Activated T-cell treated with anti-CD3 and anti-CD28 coated beads, Interleukin-2, amount 50 U/mL, for 1 hour (primary cell): ENCODE measurements at places on chromosomes 11 and 22.

GRCh38 chr11:64538501-64538951 is 52.5 kb upstream of the SLC22A12 start:
- no peak for DNase-seq

DNA sequence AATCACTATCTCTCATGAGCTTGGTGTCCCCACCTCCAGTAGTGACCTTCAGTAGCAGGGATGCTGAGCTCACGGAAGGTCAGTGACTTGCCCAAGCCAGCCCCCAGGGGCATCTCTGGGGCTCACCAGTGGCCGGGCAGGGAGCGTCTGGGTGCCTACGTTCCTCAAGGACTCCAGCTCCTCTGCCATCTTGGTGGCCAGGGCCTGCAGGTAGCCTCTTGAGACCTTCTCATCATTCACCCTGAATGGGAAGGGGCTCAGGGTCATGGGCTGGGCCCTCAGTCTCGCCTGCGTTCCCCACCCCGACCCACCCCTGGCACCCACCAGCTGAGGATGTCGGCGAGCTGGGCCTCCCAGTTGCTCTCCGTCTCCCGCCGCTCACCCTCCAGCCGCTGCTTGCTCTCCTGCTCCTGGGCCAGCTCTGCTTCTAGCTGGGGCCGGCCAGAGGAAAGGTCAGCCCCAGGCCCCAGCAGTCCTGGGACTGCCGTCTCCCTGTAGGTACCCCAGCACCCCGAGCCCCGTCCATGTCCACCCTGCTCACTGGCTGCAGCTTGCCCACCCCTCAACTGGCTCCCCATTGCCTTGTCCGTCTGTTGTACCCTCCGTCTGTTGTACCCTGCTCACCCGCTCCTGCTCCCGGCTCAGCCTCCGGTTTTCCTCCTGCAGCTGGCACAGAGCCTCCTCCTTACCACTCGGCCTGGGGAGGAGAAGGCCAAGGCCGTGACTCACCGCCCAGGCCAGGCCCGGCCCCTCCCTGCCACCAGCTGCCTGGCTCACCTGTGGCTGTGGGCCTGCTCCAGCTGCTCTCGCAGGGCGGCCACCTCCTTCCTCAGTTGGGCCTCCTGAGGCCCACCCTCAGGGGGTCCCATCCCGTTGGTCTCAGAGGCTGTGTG is 9.5 kb downstream of the CDC42BPG start:
- no peak for DNase-seq

DNA sequence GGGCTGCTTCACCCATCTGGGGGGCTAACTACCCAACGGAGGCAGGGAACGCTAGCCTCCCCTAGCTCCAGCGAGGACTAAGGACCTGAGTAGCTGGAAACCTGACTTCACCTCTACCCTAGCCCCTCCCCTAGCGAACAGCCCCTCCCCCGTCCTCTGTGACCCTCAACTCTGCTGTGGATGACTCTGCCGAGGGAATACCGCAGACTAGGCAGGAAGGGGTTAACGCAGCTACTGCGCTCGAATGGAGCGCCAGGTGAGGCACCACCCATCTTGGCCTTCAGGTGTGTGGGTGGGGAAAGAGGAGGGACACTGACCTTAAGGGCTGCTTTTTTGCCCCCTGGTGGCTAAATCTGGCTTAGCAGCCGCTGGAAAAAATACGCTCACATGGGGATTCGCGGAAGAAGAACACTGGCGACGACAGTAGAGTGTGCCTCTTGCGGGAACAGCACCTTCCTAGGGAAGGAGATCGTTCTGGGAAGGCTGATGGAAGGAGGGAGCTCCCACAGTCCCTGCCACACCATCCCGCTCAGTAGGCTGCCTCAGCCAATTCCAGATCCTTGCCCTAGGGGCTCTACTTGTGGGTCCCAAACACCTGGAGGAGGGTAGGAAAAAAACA is 4.5 kb upstream of the BCL9L start:
- DNase-seq: peak; percentile 92

DNA sequence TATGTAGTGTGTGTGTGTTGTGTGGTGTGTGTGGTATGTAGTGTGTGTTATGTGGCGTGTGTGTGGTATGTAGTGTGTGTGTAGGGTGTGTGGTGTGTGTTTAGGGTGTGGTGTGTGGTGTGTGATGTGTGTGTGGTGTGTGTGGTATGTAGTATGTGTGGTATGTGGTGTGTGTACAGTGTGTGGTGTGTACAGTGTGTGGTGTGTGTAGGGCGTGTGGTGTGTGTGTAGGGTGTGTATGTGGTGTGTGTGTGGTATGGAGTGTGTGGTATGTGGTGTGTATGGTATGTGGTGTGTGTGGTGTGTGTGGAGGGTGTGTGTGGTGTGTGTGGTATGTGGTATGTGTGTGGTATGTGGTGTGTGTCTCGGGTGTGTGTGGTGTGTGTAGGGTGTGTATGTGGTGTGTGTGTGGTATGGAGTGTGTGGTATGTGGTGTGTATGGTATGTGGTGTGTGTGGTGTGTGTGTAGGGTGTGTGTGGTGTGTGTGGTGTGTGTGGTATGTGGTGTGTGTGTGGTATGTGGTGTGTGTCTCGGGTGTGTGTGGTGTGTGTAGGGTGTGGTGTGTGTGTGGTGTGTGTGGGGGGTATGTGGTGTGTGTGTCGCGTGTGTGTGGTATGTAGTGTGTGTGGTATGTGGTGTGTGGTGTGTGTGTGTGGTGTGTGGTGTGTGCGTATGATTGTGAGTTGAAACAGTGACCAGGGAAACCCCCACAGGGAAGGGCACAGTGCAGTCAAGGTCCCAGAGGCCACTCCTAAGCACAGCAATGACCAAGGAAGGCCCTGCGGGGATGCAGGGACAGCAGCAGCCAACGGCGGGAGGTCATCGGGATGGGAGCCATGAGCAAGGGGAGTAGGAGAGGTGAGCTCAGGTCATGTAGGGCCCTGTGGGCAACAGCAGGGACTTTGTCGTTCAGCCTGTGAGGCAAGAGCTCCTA is 2.9 kb upstream of the PPP6R2 start:
- no peak for DNase-seq

- no peak for DNase-seq
These were observed 75.5 kb upstream of the CD44 start for GRCh38 chr11:35063488-35063931.

DNA sequence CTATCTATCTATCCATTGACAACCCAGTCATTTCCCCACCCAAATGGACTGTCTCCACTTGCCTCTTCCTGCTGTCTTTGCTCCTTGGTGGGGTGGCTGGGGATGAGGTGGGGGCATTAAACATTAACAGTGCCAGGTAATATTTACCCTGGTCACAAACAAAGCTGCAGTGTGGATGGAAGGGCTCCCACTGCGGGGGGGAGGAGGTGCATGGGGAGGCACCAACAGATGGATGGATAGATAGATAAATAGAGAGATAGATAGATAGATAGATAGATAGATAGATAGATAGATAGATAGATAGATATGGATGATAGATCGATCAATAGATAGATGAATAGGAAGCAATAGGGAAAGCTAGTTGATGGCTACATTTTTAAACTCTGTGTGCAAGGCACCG is 2.3 kb upstream of the FXYD2 start:
- no peak for DNase-seq

DNA sequence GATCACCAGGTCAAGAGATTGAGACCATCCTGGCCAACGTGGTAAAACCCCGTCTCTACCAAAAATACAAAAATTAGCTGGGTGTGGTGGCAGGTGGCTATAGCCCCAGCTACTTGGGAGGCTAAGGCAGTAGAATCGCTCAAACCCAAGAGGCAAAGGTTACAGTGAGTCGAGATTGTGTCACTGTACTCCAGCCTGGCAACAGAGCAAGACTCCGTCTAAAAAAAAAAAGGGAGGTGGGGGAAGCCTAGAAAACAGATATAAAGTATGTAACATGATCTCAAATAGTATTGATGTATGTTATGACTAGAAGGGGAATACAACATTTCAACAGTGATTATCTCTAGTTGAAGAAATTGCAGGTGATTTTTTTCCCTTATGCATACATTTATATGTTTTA is 61.4 kb downstream of the SLC1A2 start:
- no peak for DNase-seq

DNA sequence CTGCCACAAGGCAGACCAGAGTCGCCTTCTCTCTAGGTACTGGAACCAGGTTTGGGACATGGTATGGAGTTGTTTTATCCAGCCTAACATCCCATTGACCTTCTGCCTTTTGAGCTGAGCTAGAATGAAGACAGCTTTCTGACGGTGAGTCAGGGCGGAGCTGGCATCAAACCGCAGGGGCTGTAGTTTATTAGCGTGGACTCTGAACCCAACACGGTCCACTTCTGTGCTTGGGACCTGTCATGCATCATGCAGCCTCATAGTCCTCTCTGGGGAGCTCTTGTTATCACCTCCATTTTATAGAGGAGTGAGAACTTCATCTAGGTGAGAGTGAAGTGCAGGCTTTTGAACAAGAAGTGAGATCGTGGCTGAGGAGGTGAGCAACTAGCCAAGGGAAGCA is 8.3 kb downstream of the GAL3ST1 start:
- DNase-seq: no peak

GRCh38 chr11:95443386-95443785 is 212.4 kb upstream of the SESN3 start:
- no peak for DNase-seq

DNA sequence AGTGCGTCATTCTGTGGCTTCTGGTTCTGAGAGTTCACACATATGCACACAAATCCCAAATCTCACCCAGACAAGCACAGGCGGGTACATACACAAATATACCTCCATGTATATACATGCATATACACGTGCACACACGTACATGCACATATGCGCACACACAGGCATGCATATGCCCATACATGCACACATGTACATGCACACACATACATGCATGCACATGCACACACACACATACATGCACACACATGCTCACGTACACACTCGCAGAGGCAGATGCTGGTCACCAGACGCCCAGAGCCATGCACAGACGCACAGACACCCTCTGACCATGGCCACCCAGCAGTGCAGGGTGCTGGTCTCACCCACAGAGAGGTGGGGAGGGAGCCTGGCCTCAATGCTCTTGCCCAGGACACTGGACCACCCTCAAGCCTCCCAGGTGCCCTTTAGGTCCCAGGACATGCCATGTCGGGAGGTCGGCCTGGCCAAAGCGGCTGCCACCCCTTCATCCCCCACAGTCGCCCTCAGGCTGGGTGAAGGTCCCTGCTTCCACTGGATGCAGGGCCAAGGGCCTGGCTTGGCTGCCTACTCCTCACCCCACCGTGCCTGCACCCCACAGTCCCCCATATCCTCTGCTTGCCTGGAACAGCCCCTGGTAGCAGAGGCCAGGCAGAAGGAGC is 9.5 kb downstream of the DUSP8 start:
- no peak for DNase-seq

DNA sequence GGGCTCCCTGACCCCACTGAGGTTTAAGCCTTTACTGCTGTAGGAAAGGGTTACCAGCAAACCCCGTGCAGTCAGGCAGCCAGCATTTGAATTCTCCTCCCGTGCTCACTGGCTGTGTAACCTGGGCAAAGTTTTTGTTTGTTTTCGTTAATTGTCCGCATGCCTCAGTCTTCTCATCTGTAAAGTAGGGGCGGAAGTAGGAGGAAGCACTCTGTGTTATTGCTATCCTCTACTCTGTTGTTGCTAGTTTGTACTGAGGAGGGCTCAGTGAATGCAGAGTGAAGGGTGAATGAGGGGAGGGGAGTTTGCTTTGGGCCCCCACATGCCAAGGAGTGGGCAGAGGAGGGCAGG is 14.0 kb upstream of the SYT7 start:
- no peak for DNase-seq

- no peak for DNase-seq
These were observed 17.8 kb downstream of the PRR5L start for GRCh38 chr11:36313750-36314433.

DNA sequence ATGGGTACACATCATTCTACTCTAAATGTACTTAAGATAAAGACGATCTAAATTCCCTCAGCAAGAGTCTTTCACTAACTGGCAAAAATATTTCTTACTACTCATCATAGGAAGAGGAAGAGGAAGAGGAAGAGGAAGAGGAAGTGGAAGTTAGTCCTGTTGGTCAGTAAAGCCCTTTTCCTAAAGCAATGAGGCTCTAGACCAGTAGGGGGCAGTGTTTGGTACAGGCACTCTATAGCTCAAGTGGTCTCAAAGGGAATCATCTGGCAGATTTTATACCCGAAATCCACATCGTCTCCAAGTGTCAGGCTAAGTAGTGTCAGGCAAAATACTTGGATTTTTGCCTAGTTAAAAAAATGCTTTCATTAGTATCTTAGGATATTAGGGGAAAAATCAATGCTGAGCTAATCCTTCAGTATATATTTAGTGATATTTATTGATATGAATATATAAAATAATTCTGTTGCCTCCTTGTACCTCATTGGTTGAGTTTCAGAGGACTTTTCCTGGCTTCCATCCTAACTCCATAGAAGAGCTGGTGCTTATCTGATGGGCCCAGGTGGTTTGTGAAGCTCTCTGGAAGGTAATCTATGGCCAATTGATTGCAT is 7.7 kb downstream of the BLID start:
- DNase-seq: no peak

DNA sequence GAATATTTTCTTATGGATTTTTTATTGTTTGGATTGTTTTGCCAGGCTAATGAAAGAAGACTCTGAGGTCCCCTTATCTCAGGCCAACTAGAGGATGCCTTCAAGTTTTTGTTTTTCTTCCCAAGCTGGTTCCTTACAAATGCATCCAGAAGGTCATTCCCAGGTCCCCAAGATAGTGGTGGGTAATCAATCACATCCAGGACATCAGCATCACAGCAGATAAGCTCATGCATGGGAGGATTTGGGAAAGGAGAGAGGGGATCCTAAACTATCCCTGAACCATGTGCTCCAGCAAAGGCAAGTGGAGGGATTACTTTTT is 20.7 kb downstream of the FZD4 start:
- DNase-seq: no peak

DNA sequence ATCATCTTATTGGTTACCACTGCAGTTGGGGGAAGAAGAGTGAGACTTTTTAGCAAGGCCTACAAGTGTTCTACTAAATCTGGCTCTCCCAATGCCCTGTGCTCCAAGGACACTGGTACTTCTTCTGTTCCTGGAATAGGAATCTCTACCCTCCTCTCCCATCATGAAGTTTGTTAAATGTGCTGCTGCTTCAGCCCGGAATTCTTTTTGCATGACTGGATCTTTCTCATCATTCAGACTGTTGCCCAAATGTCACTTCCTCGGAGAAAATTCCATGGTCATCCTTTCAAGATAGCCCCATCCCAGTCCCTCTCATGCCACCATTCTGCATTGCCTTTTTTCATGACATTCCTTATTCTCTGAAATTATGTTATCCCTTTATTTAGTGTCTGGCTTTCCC is 400.8 kb downstream of the SOX6 start:
- DNase-seq: no peak

DNA sequence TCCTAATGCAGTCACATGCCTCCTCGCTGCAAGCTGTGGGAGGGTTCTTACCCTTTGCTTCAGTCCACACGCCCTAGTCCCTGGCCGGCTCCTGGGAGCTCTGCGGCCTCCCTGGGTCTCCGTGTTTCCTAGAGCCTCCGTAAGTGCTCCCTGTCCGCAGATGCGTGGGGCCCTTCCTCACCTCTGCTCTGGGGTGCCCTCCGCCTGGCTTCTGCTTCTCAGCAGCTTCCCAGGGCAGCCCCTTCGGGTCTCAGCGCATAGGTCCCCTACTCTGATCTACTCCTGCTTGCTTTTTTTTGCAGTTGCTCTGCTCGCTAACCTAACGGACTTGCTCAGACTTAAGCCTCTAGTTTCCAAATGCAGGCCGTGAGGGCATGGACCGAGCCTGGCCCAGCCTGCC is 22.4 kb downstream of the CAPN1 start:
- no peak for DNase-seq

- DNase-seq: no peak
These were observed 23.8 kb downstream of the MB start for GRCh38 chr22:35593071-35593890.
